ENCODE measurements at places on chromosomes 2 and 18. TPM values are rescaled to one million over a fixed set of nuclear protein-coding genes. Genes with fewer than 3 reads are reported as not detected.
A peak's percentile ranks its signal among the peaks of the same experiment; 100 is the strongest.

- DNase-seq: peak; percentile 86
These were observed 30.7 kb upstream of the PTMA start for GRCh38 chr2:231677632-231678104.

GRCh38 chr2:8761529-8762164 is 75.8 kb downstream of the KIDINS220 start:
- DNase-seq: no peak

The UGT1A4 gene
- total RNA-seq: not detected

The CYP26B1 gene
- total RNA-seq: 13.2 TPM

The DSEL gene
- 10.8 TPM for total RNA-seq

The NEU4 gene
- total RNA-seq: 9.9 TPM

GRCh38 chr2:69196327-69197117 is 183.5 kb downstream of the ANTXR1 start:
- DNase-seq: no peak

The UGT1A5 gene
- total RNA-seq: not detected

The HOXD3 gene
- not detected for total RNA-seq

The FSHR gene
- total RNA-seq: 0.26 TPM

The CCBE1 gene
- 1.3 TPM for total RNA-seq

DNA sequence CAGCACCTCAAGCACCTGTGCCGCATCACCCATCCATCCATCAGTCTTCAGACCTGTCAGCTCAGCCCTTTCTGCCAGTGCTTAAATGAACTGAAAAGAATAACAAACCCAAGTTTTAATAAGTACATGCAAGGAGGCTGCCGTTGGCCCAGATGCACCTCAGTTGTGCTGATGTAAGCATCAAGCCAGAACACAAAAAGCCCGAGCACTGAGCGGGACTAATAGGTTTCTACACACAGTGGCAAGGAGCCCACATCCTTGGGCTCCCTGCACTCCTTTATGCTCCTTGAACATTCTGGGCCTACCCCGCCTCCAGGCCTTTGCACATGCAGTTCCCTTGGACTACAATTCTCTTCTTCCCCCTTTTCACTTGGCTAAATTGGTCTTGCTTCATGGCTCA is 165.6 kb downstream of the ALK start:
- DNase-seq: peak; percentile 47

- no peak for DNase-seq
These were observed 3.8 kb downstream of the FN1 start for GRCh38 chr2:215431778-215432758.

- no peak for DNase-seq
These were observed 36.3 kb downstream of the SMAD2 start for GRCh38 chr18:47893939-47894699.

DNA sequence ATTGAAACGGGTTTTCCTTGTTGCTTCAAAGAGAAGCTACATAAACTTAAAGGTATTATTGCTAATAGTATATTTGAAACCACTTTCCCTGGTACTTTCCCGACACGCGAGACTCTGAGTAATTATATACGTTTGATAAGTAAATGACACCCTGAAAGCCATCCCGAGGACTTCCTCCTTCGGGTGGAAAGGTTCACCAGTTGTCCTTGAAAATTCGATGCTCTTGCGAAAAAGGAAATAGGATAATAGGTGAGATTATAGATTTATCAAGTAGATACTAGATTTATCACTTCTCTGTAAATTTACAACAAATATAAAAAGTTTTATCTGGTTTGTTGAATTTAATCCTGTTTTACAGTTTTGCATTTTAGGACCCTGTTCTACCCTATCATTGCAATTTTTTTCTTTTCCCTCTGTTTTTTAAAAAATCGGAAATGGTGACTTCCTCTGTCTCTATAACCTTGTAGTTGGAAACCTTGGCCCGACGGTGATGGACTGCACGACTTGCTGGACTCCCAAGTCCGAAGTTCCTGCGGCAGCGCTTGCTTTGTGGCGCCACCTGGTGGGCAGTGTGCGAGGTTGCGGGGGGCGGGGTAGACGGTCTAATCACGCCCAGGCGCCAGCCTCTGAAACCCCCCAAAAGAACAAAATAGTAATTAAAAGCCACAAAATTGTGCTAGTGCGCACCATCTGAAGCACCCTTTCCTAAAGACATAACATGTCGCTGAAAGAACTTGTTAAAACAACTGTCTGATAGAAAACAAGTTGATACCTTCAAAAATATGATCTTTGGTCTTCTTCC is 972 bp upstream of the DLX2 start:
- DNase-seq: peak; percentile 74

DNA sequence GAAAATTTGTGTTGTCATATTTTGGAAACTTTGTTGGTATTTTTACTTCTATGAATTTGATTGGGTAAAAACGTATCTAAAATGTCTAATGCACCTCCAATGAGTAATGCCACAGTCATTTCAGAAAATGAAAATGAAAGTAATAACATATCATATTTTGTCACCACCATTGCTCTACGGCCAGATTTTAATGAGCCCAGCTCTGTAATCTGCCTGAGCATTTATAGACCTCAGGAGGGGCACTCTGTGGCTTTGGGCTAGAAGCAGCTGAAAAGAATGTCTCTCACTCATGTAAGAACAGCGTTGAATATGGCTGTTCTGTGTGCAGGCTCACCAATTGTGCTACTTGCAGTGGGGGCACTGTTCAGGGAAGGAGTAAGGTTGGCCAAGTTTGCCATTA is 32.7 kb upstream of the ABCA12 start:
- no peak for DNase-seq

DNA sequence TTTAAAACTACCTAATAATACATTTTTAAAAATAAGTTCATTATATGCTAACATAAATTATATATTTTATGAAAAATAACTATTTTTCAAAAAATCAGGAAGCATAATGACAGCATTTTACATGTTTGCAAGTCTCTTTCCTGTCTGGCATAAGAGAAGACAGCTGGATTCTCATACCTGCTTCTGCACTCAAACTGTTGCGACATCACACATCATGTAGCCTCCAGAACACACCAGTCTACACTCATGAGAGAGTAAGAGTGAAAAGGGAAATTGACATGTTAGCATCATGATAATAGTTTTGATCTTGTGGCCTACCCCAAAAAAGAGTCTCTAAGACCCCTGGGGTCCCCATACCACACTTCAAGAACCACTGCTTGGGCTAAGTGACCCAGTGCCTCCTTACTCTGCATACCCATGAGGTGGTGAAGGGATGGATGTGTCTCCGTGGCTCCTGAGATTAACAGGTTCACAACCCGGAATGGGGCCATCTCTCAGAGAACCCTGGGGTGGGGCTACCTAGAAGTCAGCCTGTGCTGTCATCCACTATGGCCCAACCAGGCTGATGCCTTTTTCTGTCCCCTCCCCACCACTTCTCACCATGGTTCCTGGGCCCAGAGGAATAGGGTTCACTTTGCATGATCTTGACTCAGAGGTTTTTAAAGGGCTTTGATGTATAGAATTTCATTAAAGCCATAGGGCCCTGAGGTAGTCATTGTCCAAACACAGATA is 102.6 kb upstream of the DAPL1 start:
- no peak for DNase-seq

DNA sequence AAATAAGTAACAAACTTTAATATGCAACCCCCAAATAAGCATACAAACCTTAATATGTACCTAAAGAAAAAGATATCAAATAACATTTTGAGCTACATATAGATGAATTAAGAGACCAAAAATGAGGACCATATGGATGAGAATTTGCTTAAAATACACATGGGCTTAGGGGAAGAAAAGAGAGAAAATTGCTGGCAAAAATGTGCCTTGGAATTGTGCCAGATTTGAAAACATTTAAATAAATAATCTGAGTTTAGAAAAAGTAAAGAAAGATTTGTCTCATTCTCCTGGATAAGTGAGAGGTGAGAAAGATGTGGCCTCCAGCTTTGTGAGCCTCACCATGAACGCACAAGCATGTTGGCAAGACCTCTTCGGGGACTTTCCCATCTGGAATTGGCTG is 372.6 kb downstream of the SOX11 start:
- DNase-seq: no peak

- no peak for DNase-seq
These were observed 94.3 kb downstream of the DGKD start for GRCh38 chr2:233448575-233448974.

The NMUR1 gene
- not detected for total RNA-seq

- DNase-seq: no peak
These were observed 17.3 kb downstream of the PFN4 start for GRCh38 chr2:24105816-24106215.

The SPATA3 gene
- total RNA-seq: not detected

- no peak for DNase-seq
These were observed 13.2 kb upstream of the DCDC2C start for GRCh38 chr2:3689998-3690748.

GRCh38 chr2:200905618-200906296 is 16.6 kb downstream of the NIF3L1 start:
- DNase-seq: peak; percentile 67

DNA sequence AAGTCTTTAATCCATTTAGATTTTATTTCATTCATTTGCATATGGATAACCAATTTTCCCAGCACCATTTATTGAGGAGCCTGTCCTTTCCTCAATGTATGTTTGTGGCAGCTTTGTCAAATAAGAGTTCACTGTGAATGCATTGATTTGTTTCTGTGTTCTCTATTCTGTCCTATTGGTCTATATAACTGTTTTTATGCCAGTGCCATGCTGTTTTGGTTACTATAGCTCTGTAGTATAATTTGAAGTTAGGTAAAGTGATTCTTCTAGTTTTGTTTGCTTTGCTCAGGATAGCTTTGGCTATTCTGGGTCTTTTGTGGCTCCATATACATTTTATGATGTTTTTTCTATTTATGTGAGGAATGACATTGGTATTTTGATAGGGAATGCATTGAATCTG is 7.4 kb downstream of the MYO3B start:
- DNase-seq: no peak

DNA sequence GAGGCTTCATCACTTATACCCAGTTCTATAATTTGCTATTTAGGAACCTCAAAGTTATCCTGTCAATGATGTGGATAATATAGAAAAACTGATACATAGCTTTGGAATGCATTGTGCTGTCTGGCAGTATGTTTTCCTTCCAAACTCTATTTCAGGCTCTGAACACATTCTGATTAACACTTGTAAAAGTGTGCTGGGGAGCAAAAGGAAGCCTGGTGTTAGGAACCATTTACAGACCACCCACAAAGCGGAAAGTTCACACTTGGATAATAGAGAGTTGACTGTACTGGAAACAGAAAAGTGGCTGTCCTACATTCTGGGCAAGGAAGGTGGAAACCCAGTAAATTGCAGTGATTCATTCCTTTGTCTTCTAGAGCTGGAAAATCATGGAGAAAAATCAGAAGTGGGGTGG is 114.5 kb upstream of the ZFP36L2 start:
- no peak for DNase-seq

DNA sequence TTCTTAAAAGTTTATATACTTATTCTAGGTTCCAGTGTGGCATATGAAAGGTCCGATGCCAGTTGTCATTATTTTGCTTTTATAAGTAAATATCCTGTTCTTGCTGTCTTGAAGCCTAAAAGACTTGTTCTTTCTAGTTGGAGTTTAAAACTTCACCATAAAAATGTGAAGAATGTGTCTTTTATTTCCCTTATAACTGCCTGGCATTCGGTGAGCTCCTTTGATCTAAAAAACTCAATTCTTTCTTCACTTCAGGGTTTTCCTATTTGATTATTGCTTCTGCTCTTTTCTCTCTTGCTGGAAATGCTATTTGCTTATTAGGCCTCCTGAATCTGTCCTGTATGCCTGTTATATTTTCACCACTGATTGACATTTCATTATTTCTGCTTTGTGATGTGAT is 51.6 kb downstream of the TSPYL6 start:
- DNase-seq: no peak

DNA sequence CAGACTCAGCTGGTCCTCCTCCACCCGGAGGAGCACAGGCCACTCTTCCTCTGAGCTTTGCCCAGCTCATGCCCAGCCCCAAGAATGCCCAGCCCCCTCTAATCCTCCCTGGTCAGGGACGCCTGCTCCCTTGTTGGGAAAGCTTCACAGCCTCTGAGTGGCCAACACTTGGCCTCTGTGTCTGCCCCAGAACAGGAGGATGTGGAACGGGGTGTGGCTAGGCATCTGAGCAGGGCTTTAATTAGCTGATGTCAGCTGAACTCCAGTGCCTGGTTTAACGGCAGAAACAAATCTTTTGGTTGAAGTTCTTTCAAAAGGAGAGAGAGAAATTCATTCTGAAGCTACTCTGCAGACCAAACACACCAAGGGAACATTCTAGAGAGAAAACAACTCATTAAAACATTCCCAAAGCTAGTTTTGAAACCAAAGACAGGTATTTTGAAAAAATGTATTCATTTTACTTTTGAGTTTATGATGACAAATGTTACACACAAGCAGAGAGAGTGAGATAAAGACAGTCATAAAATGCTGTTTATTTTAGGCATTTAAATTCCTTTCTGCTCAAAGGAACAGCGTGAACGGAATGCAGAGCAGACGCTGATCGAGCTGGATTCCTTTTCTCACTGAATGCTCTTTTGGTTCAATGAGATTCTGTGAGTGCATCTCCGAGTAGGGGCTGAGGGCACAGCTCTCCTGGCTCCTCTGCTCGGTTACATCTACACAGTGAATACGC is 63.8 kb downstream of the RTP5 start:
- no peak for DNase-seq

The UGT1A3 gene
- not detected for total RNA-seq

DNA sequence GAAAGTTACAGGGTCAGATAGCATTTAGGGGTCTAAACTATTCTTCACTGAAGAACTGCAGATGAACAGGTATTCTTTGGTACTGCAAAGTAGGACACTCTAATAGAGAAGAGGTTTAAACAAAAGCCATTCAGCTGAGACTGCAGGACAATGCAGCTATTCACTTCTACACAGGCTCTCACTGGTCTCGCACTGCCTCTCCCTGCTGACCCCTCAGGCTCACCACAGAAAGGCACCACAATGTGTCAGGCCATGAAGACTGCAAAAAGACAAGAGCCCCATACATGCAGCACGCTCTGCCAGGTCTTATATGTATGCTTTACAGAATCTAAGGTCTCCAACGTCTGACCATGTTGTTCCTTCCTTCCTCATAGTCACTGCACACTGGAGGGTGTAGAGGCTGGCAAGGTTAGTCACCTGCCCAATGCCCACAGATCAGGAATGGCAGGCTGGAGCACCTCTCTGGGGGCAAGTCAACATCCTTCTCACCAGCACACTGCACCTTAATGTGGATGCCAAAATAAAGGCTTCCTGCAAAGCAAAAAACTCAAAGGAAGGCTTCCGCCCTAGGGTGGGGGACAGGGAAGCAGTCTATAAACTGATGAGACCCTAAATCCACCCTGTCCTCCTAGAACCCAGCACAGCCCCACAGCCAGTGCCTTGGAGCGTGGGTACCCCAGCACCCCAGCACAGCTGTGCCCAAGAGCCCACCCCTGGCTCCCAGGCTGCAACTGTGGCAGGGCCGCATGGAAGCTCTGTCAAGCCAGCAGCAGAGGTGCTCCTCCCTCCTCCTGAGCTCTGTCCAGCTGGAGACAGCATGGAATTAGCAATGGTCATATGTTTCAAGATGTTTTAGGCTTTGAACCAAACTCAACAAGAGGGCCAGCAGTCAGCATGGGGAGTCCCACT is 10.7 kb upstream of the RNU4ATAC start:
- peak; percentile 71 for DNase-seq

Measured in dorsolateral prefrontal cortex (tissue), 122 donors.